ENCODE measurements at places on chromosomes 6 and 20. TPM values are rescaled to one million over a fixed set of nuclear protein-coding genes. Genes with fewer than 3 reads are reported as not detected.

SCUBE3 gene
- total RNA-seq: 4.2 TPM

TNF gene
- total RNA-seq: not detected

AVP gene
- total RNA-seq: not detected

AKAP7 gene
- total RNA-seq: 1.4 TPM

APOBEC2 gene
- not detected for total RNA-seq

RAMACL gene
- 0.23 TPM for total RNA-seq

CRYBG1 gene
- total RNA-seq: 10.2 TPM

ANKRD6 gene
- total RNA-seq: 6.3 TPM

MATN4 gene
- total RNA-seq: not detected

PAX1 gene
- total RNA-seq: not detected

MYH7B gene
- total RNA-seq: not detected
